ENCODE measurements at places on chromosomes 6 and 20. TPM values are rescaled to one million over a fixed set of nuclear protein-coding genes. Genes with fewer than 3 reads are reported as not detected.

Gene RAB44
- not detected for total RNA-seq

Gene C6orf52
- 0.66 TPM for total RNA-seq

Gene EMILIN3
- not detected for total RNA-seq

Gene HRH3
- not detected for total RNA-seq

Gene GPLD1
- total RNA-seq, result 0.92 TPM

Gene ZNF334
- 1.8 TPM for total RNA-seq

Gene WFDC2
- not detected for total RNA-seq

Gene RBPJL
- not detected for total RNA-seq

Gene OR2H2
- not detected for total RNA-seq

Gene BTNL2
- total RNA-seq, result not detected

Gene SSTR4
- total RNA-seq, result 0.13 TPM

Gene PANK2
- total RNA-seq, result 52.6 TPM

Gene CST5
- total RNA-seq, result not detected

Gene IP6K3
- total RNA-seq, result not detected

Gene BEND3
- total RNA-seq, result 0.93 TPM

Gene ANKRD66
- not detected for total RNA-seq

Measured in aortic smooth muscle cell (primary cell).